ENCODE measurements at places on chromosomes 1 and 21. TPM values are rescaled to one million over a fixed set of nuclear protein-coding genes. Genes with fewer than 3 reads are reported as not detected.

GRCh38 chr1:156897078-156897825, 3.7 kb downstream of the PEAR1 start:
- DNase-seq, result no peak

ADORA1 gene
- 0.25 TPM for total RNA-seq

DNAJB4 gene
- total RNA-seq, result 35.6 TPM

DNA sequence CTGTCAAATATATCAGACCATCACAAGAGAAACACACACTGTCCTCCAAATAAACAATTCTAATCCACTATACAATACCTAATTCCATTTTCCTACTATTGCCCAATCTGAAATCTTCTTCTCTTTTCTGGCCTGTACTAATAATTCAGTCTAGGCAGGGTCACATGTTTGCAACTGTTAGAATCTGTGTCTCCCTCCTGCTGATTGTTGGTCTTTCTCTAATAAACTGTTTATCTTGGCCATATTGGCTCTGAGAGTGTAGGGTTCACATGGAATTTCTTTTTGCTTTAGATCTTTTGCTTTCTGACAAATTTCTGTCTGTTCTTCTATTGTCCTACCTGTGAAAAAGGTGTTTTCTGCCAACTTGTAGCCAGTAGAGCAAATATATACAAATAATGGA, 319.9 kb upstream of the ADAMTS5 start:
- DNase-seq, result no peak

DMRTA2 gene
- not detected for total RNA-seq

C1orf50 gene
- 2.8 TPM for total RNA-seq

GRCh38 chr1:31764312-31765040, at the start of gene ADGRB2:
TSS of gene ADGRB2 (minus strand) at chr1:31764340. CDS start at chr1:31757221, 7,119 bp downstream.
- DNase-seq, result no peak

GRIK3 gene
- total RNA-seq, result 0.13 TPM

DNA sequence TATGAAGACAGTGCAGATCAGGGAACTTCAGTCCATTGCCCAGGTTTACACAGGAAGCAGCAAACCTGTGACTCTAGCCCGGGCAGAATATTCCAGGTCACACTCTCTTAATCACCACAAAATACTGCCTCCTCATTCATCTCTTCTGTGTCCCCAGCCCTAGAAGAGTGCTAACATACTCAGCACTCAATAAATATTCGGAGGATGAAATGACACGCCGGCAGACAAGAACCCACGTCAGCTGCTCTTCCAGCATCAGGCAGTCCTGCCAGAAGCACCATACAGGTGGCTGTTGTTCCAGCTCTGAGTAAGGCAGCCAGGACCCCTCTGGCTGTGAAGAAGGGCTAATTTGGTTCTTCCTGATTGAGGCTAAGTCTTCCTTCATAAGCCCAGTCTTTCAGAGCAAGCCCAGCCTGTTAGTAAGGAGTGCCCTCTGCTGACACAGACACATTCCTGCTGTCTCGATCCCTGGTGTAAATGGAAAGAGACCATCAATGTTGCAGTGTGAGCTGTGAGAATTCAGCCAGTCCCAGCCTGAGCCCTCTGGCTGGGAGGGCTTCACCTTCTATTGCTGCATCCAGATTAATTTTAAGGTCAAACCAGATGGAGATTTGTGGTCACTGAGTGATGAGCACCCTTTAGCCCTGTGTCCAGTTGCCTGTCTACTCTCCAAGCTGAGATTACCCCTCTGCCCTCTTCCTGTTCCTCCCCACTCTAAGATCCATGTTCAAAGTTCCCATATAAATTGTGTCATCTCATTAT, 45.0 kb upstream of the KIRREL1 start:
- DNase-seq, result no peak

- DNase-seq, result no peak
Measured at GRCh38 chr1:88060750-88061491, 623.2 kb upstream of the PKN2 start.

ABCA4 gene
- not detected for total RNA-seq

TTC3 gene
- total RNA-seq, result 42.9 TPM

CFH gene
- total RNA-seq, result 35.1 TPM

GRCh38 chr1:109643385-109644230, 12.3 kb upstream of the GSTM4 start:
- peak; percentile 60 for DNase-seq

DNA sequence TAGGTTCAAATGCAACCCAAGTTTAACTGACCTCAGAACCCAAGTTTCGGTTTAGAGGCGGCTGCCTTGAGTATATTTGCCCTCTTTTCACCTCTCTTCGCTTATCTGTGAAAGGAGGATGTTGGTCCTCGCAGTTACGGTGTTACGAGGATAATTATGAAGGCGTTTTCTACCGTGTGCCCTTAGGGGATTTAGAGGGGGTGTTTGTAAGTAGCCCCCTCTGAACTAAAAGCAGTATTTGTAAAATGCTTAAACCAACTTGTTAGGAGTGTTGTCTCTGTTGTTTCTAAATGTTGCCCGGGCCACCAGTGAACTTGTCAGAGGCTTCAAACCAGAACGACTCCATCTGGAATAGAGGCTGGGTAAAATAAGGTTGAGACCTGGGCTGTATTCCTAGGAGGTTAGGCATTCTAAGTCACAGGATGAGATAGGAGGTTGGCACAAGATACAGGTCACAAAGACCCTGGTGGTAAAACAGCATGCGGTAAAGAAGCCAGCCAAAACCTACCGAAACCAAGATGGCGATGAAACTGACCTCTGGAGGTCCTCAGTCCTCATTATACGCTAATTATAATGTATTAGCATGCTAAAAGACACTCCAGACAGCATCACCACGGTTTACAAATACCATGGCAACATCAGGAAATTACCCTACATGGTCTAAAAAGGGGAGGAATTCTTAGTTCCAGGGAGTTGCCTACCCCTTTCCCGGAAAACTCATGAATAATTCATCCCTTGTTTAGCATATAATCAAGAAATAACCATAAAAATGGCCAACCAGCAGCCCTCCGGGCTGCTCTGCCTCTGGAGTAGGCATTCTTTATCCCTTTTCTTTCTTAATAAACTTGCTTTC, 1.0 kb upstream of the PSRC1 start:
- DNase-seq, result no peak

DNA sequence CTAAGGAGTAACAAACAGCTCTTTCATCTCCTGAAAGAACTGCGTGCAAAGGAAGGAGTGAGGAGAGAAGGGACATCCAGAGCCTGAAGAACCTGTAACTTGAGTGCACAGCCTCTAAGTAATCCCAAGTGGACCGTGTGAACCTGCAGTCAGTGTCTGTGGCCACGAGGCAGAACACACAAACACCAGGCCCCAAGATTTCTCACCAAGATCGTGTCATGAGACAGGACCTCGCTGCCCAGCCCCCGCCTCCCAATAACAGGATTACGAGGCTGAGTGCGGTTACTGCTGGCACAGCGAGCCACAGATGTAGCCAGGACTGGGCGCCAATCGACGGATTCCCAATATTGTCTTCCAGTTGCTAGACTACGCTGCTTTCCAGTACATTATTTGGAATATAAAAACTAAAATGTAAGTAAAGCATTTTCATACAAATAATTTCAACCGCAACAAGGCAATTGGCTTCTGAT, 101.3 kb upstream of the SLC25A33 start:
- peak; percentile 78 for DNase-seq

TINAGL1 gene
- total RNA-seq, result 93.1 TPM

DNA sequence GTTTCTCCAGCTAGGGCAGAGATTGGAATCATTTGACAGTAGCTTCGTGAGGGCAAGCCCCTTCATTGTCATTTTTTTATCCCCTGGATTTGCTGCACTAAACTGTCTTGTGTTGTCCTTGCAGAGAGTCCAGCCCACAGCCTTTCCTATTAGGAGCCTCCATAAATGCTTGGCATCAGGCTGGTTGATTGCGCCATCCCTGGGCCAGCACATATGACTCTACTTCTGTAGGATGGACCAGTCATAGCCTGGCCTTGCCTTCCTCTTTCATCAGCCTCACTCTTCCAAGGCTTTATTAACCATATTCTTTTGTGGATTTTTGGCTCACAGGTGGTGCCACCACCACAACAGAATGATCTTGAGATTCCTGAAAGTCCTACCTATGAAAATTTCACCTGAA, 31.4 kb downstream of the LY9 start:
- no peak for DNase-seq

DNA sequence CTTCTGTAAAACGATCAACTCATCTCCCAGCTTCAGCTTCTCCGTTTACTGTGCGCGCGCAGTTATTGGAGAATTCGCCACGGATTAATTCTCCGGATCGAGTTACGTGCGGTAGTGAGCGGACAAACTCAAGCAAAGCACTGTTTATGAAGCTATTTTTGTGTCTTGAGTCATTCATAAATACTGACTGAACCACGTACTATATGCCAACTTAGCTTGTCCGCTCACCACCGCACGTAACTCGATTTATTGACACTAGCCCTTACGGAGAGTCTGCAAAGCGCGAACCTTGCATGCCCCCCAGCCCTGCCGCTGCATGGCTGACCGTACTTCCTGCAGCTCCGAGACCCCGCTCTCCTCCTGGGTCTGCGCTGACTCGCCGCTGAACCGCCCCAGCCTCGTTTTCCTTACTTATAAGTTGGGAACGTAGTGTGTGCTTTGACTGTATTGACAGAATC, 773 bp downstream of the CHD1L start:
- DNase-seq, result no peak

IVNS1ABP gene
- 38.1 TPM for total RNA-seq

DNA sequence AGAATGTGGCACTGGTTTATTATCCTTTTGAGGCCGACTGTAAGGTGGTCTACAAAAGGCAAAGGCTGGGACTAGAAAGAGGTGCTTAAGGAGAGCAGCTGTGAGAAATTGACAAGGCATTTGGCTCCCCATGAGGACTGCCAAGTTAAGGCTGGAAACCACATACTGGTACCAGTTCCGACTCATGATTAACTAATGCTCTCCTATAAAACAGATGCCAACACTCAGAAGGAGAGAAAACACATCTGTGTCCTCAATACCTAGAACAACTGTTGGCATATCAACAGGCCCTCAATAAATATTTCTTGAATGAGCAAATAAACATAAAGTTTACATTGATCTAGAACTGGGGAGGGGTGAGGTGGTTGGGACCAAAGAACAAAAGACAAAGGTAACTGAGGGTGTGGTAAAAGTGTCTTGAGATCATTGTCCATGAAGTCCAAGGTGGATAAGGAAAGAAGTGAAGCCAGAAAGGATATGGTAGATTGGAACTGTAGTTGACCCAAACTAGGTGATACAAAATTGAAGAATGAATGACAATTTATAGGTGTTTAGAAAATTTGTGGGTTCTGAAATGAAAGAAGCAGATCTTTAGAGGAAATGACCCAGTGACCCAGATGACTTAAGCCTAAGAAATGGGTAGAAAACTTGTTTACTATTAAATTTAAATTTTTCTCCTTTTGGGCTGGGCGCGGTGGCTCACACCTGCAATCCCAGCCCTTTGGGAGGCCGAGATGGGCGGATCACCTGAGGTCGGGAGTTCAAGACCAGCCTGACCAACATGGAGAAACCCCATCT, 16.9 kb upstream of the MCL1 start:
- DNase-seq, result no peak

DNA sequence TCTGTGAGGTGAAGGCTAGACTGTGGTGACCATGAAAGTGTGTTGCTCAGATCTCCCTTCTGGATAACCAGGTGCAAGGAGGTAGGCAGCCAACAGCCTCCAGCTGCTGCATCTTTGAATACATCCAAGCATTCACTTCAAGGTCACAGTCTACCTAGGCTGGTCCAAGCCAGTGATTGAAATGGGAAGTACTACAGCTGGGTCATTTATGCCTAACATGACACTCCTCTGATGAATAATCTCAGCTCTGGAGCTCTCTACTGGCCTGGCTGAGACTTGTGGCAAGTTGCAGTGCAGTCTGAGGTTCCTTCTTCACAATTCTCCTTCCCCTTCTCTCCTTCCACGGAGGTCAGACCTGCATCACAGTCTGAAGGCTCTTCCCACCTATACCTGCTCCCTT, 35.0 kb upstream of the ARHGAP29 start:
- DNase-seq, result no peak

DNA sequence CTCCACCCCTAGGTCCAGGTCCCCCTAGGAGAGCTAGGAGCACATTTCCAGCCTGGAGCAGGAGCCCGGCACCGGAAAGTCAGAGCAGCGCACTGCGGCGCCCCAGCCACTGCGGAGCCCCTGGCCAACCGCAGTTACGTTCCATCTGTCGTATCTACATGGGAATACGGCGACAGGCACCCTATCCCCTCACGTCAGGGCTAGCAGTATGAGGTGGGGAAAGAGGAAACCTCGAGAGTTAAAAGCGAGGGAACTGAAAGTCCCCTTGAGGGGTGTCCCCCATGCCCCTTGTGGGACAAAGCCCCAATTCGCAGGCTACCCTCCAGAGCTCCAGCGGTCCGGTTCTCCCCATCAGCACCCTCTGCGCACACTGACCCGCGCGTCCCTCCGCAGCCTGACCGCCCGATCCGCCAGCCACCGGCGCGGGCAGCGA, 995 bp downstream of the COLGALT2 start:
- peak; percentile 16 for DNase-seq

FCGR3B gene
- 1.2 TPM for total RNA-seq

DNASE2B gene
- 1.3 TPM for total RNA-seq

DNA sequence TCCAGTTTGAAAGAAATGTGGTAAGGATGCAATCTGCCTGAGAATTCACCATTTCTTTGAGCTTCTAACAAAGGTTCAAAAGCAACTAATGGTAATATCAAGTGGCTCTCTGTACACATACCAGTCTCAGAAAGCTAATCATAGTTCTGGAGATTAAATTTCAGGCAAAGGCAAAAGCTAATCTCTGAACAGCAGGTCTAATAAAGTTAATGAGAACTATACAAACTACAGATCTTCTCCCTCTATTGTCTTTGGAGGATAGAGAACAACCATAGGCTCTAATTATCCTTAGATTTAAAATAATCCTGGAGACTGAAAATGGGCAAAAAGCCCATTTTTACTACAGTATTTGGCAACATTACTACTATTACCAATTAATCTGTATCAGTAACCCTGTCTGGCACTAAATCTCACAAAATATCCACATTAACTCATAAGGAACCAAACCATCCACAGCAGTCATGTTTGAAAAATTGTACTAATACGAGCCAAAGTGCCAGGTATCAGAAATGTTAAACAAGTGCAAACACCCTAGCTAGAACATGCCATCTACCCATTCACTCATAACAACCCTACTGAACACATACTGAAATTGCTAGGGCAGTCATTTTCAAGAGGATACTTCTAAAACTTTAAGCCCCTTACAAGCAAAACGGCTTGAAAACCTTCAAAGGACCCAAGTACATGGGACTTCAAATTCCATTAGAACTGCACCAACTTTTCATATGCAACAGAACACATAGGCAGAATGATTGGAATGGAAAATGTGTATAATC, 4.8 kb downstream of the DIPK1A start:
- no peak for DNase-seq

ZMPSTE24 gene
- total RNA-seq, result 19.9 TPM

GREM2 gene
- 0.73 TPM for total RNA-seq

DNA sequence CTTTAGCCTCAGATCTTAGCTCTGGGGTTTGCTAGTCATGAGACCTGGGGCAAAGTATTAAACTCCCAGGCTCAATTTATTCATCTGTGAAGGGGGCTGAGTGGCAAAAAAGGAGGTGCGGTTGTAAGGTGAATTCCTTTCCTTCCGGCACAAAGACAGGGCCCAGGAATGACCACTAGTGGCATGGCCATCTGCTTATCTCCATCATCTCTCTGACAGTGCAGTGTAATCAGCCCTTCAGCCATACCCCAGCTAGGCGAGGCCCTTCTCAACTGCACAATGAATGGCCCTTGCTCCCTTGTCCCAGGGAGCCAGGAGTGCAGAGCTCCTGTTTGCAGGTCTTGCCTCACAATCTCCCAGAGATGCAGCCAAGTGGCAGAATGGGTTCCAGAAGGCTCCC, 5.6 kb upstream of the SLC26A9 start:
- DNase-seq, result no peak

Data from gastrocnemius medialis (tissue), 4 donors.